ENCODE measurements at places on chromosomes 12 and 14.

GRCh38 chr12:57128519-57129247, 400 bp downstream of the LRP1 start:
- no peak for DNase-seq

DNA sequence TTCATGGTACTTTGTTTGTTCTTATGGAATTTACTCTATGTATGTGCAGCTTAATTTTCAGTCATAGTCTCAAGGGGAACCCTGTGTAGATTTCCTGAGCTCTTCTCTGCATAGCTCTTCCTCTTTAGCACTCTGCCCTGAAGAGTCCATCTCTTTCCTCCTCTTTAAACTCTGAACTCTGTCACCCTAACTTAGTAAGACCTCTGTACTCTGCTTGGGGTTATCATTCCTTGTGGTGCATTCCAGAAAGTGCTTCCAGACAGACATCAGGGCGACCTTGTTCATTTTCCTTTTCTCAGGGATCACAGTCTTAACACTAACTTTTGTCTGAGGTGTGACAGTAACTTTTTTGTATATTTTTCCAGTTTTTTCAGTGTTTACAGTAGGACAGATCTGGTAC, 179.3 kb downstream of the RAD51B start:
- DNase-seq: no peak

DNA sequence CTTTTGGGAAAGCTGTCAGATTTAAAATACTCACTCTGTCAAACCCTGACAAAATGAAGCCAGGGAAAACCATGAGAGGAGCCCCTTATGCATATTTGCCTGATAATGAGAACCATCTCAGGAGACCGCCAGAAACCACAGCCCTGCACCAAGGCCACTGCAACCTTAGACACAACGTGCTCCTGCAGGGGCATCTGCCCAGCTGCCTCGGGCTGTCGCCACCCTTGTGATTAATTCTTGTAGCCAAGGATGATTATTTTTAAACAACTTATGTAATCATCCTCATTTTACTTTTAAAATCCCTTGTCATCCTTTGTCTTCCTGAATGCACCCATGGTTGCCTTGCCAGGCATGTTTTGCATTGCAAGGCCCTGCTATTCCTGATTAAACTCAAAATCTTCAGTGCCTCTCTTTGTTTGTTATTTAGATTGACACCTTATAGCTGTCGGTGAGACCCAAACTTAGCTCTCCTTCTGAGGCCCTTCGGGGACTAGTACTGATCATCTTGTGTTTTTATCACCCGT, 766.4 kb upstream of the TMEM132C start:
- DNase-seq: no peak

DNA sequence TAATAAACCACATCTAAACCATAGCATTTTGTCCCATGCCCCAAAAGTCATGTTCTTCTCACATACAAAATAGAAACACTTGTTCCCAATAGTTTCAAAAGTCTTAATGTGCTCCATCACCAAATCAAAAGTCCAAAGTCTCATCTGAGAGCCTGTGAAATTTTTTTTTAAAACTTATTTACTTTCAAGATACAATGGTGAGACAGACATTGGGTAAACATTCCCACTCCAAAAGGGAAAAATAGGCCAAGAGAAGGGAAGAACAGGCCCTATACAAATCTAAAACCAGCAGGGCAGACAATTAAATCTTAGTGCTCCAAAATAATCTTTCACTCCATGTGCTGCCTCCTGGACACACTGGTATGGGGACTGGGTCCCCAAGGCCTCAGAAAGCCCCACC, 84.4 kb upstream of the AMIGO2 start:
- no peak for DNase-seq

- DNase-seq: no peak
These were observed 221.8 kb upstream of the DCN start for GRCh38 chr12:91404441-91404840.

GRCh38 chr14:34628681-34629135, 1.2 kb downstream of the SNX6 start:
- no peak for DNase-seq

DNA sequence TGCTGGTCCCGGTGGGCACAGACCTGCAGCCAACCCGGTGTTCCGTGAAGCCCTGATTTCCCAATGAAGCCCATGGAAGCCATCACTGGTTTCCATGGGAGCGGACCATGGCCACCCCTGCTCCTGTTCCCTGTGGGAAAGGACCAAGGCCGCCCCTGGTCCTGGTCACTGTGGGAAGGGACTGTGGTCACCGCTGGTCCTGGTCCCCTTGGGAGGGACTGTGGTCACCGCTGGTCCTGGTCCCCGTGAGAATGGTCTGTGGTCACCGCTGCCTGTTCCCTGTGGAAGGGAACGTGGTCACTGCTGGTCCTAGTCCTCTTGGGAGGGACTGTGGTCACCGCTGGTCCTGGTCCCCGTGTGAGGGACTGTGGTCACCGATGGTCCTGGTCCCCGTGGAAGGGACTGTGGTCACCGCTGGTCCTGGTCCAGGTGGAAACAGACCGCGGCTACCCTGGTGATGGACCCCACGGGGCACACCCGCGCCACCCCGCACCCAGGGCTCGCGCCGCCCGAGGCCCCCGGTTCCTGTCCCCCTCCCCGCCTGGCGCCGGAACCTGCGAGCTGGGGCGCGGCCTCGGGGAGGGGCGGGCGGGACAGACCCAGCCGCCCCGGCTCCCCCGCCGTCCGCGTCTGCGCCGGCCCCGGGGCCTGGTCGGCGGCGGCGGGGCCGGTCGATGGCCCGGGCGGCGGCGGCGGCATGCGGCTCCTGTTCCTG, at the start of gene GLT1D1:
Gene GLT1D1, plus strand, starts transcription at position 594 of the 715 bp plus-strand sequence. Its CDS starts 104 bp downstream, at position 698.
- no peak for DNase-seq
